ENCODE measurements at places on chromosomes 7 and 10.

DNA sequence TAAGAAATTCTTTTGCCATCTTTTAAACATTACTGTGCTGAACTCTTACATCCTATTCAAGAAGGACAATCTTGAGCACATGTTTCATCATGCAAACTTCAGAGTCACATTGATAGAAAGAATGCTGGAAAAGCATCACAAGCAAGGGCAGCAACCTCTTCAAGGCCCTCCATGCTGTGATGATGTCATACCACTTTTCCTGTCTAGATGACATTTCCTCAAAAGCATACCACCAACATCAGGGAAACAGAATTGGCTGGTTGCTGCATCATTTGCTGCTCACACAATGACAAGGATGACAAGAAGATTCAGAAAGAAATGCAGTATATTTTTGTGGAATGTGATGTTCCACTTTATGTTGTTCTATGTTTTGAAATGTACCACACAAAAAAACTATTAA lies 37.6 kb downstream of the CYP2C8 start:
- no peaks in the 10 kb centered on the region for H3K27me3 ChIP-seq
- no peaks in the 10 kb centered on the region for H3K36me3 ChIP-seq
- no peaks in the 10 kb centered on the region for H3K4me1 ChIP-seq
- H3K27ac ChIP-seq, result no peak overlapping the region
- no peak overlapping the region for H3K4me3 ChIP-seq

DNA sequence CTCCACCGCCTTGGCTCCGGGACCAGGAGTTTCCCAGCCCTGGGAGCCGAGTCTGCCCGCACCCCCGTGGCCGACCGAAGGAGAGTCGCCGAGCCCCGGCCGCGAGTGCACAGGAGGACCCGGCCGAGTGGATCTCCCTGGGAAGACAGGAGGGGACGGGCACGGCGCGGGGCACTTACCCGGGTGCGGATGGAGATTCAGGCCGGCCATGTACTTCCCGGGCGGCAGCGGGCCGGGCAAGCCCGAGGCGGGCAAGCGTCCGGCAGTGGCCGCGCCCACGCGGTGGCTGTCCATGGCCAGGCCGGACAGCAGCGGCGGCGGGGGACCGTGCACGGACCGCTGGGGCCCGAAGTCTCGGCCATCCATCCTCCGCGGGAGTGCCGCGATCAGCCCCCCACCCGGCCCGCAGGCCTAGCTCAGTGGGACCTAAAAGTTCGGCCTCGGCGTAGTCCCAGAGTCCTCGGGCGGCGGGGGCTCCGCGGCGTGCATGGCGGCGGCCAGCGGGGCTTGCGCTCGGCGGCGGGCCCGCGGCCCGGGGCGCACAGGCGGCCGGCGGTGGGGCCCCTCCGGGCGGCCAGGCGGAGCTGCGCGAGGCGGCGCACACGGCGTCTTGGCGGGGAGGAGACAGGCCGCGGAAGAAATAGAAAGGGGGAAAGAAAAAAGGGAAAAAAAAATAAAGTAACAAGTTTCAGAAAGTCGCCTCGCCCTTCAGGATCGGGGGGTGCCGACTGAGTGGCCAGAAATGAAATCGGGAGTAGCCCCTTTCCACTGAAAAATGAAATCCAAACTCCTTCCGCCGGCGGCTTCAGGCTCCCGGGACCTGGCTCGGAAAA lies 2.5 kb downstream of the TNRC18 start:
- no peaks in the 10 kb centered on the region for H3K27me3 ChIP-seq
- H3K36me3 ChIP-seq, result peaks cover 3% of the 10 kb centered on the region
- peak overlapping the region; percentile 83 for H3K4me3 ChIP-seq
- peak overlapping the region; percentile 98 for H3K27ac ChIP-seq
- H3K4me1 ChIP-seq, result peaks cover 20% of the 10 kb centered on the region

- no peak overlapping the region for H3K4me3 ChIP-seq
- no peak overlapping the region for H3K27ac ChIP-seq
- peaks cover 7% of the 10 kb centered on the region for H3K4me1 ChIP-seq
- DNase-seq, result no peak
- H3K36me3 ChIP-seq, result no peaks in the 10 kb centered on the region
Observed at GRCh38 chr10:16848562-16849154, 31.4 kb upstream of the RSU1 start.

DNA sequence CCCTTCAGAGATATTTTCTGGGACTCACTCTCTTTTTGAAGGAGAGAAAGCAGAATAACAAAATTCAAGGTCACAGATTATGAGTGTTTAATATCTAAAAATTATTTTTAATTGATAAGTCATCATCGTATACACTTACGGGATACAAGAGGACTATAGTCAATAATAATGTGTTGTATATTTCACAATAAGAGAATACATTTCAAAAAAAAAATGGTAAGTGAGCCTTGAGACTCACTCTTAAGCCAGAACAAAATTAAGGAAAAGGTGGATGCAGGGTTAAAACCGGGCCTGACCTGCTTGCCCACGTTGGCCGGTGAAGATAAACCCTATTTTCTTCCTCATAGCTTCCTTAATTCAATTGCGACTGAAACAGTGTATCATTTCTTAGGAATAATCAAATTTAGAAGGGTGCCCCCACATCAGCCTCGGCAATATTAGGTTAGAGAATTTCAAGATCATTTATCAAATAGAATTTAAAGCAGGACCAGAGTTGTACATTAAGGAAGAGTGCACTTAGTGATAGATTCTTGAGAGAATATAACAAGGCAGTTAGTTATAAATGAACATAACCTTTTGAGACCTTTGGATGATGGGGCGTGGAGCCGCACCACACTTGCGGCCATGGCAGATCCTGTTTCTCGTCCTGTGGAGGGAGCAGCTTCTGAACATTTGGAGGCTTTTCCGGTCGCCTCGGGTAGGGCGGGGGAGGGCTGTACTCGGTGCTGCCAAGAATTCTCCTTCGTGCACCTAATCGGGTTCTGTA lies 321.8 kb downstream of the PAXIP1 start:
- no peak for DNase-seq
- H3K4me1 ChIP-seq, result no peaks in the 10 kb centered on the region
- no peak overlapping the region for H3K27ac ChIP-seq
- H3K27me3 ChIP-seq, result no peaks in the 10 kb centered on the region

DNA sequence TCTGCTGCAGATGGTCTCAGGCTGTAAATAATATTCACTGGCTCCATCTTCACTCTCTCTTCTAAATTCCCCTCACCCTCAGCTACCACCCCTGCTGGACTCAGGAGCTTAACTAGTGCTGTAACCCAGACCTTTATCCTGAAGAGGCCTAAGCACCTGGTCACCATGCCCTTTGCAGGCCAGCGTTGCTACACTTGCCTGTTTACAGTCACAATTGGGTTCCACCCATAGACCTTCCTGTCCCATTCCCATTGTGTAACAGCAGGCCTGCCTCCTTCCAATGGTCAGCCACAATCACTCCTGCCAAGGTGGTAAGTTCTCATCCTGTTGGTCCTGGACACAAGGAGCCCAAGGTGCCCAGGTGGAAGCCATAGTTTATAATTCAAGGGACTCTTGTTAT lies 85.9 kb upstream of the IFRD1 start:
- no peaks in the 10 kb centered on the region for H3K4me1 ChIP-seq

GRCh38 chr10:5284311-5285057 lies 80.3 kb upstream of the UCN3 start:
- no peak overlapping the region for H3K4me3 ChIP-seq
- H3K27ac ChIP-seq, result no peak overlapping the region
- H3K4me1 ChIP-seq, result peaks cover 3% of the 10 kb centered on the region
- peak; percentile 40 for DNase-seq
- H3K36me3 ChIP-seq, result no peaks in the 10 kb centered on the region

DNA sequence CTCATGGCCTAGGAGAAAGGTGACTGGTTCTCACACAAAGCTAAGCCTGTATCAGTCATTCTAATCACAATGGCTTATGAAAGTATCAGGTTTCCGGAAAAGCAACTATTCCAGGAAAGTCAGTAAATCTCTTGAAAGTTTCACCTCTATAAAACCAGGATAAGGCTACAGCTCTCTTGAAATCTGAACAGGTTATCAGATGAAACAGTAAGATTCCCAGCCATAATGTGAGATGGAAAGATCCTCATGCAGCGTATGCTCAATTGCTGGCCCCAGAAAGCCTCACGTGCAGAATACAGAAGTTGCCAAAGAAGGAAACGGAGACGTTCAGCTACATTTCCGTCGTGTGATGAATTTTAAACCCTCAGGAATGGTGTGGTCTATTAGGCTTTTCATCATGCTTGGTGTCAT lies 90.0 kb downstream of the PFKFB3 start:
- peaks cover 14% of the 10 kb centered on the region for H3K4me1 ChIP-seq
- H3K27ac ChIP-seq, result no peak overlapping the region
- peak; percentile 54 for DNase-seq

GRCh38 chr10:130739016-130739756 lies 572.3 kb downstream of the TCERG1L start:
- no peaks in the 10 kb centered on the region for H3K4me1 ChIP-seq
- no peaks in the 10 kb centered on the region for H3K36me3 ChIP-seq
- H3K4me3 ChIP-seq, result no peak overlapping the region
- DNase-seq, result no peak
- H3K27me3 ChIP-seq, result no peaks in the 10 kb centered on the region

GRCh38 chr10:23158370-23158769 lies 33.7 kb upstream of the PTF1A start:
- no peak overlapping the region for H3K4me3 ChIP-seq
- no peaks in the 10 kb centered on the region for H3K4me1 ChIP-seq
- peak; percentile 75 for DNase-seq
- no peaks in the 10 kb centered on the region for H3K36me3 ChIP-seq

DNA sequence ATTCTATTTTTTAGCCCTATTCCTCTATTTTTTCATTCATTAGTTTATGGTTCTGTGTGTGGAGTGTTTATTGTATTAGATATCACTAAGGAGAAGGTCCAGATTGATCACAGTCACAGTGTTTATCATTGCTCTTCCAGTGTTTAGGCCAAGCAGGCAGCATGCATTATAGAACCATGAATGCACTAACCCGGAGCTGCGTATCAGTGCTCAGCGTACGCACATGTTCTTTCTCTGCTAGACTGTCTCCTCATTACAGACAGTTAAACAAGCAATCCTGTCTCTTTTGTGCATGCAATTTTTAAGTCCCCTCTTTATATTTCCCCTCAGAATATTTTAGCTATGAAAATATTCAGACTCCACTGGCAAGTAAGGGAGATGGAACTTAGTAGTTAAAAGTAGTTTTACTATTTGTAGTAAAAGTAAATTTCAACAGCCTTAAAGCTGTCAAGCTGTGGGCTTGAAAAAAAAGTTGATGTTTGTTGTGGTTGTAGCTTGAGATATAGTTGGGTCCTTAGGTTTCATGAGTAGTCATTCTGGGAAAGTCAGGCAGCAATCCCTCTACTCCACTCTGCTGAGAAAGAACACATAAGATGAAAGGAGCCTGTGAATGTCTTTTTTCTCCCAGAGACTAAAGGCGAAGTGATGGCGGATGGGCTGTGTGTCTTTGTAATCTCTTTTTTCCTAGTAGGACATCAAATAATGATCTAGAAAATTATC lies 260.4 kb downstream of the CDK14 start:
- no peak overlapping the region for H3K4me3 ChIP-seq
- H3K27me3 ChIP-seq, result no peaks in the 10 kb centered on the region
- H3K36me3 ChIP-seq, result no peaks in the 10 kb centered on the region
- no peak for DNase-seq
- H3K27ac ChIP-seq, result no peak overlapping the region
- H3K4me1 ChIP-seq, result no peaks in the 10 kb centered on the region

- H3K4me3 ChIP-seq, result no peak overlapping the region
- peaks cover 2% of the 10 kb centered on the region for H3K4me1 ChIP-seq
- DNase-seq, result no peak
- no peaks in the 10 kb centered on the region for H3K27me3 ChIP-seq
- H3K27ac ChIP-seq, result no peak overlapping the region
Observed at GRCh38 chr10:93554316-93554663, 12.2 kb upstream of the FFAR4 start.

DNA sequence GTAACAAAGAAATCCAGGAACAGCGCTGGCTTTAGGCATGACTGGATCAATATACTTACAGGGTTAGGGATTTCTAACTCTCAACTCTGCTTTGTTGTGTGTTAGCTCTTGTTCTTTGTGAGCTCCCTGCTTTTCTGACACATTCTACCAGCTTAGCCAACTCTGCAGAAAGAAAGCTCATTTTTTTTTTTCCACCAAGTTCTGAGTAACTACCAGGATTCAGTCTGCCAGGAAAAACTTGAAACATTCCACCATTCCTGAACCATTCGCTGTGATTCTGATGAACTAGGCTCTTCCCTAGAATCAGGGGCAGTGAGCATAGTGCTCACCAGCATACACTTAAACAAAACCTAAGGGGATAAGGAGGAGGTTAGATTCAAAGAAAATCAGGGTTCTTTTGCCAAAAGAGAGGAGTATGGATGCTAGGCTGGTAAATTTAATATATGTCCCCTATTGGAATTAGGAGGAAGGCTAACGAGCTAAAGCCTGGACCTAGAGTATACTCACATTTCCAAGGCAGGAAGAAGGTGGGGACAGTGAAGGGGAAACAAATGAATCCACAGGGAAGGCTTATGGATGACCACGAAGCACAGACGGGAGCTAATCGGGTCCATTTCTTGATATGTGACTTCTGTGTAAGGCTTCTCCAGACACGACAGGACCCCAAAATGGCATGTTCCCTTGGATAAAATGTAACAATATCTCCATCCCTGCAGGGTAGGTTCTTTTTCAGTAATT lies 183.4 kb downstream of the PRKG1 start:
- no peaks in the 10 kb centered on the region for H3K36me3 ChIP-seq
- H3K4me1 ChIP-seq, result no peaks in the 10 kb centered on the region
- H3K27ac ChIP-seq, result no peak overlapping the region
- no peak overlapping the region for H3K4me3 ChIP-seq

GRCh38 chr10:78656417-78657162 lies 412.2 kb upstream of the ZMIZ1 start:
- DNase-seq, result no peak
- H3K4me3 ChIP-seq, result no peak overlapping the region
- peaks cover 26% of the 10 kb centered on the region for H3K4me1 ChIP-seq
- H3K36me3 ChIP-seq, result no peaks in the 10 kb centered on the region
- H3K27ac ChIP-seq, result peak overlapping the region; percentile 94
- H3K27me3 ChIP-seq, result no peaks in the 10 kb centered on the region

- no peak overlapping the region for H3K4me3 ChIP-seq
- H3K27me3 ChIP-seq, result no peaks in the 10 kb centered on the region
- no peak overlapping the region for H3K27ac ChIP-seq
- DNase-seq, result no peak
- H3K4me1 ChIP-seq, result no peaks in the 10 kb centered on the region
Observed at GRCh38 chr10:67618116-67618515, 77.9 kb downstream of the CTNNA3 start.

GRCh38 chr7:158120716-158121115 lies 466.9 kb downstream of the PTPRN2 start:
- H3K27ac ChIP-seq, result no peak overlapping the region
- no peak overlapping the region for H3K4me3 ChIP-seq
- H3K36me3 ChIP-seq, result no peaks in the 10 kb centered on the region
- H3K4me1 ChIP-seq, result no peaks in the 10 kb centered on the region
- DNase-seq, result no peak
- H3K27me3 ChIP-seq, result no peaks in the 10 kb centered on the region
